ENCODE measurements at places on chromosomes 1 and 21. TPM values are rescaled to one million over a fixed set of nuclear protein-coding genes. Genes with fewer than 3 reads are reported as not detected.

PEF1 gene
- total RNA-seq: 52.1 TPM

PAX7 gene
- 41.9 TPM for total RNA-seq

ASCL5 gene
- total RNA-seq: not detected

SH2D2A gene
- total RNA-seq: not detected

ADAMTSL4 gene
- total RNA-seq: 50.4 TPM

CYP4B1 gene
- 0.72 TPM for total RNA-seq

ZNF683 gene
- not detected for total RNA-seq

ZNF684 gene
- 2.3 TPM for total RNA-seq

All from tongue (tissue), 3 donors.